ENCODE measurements at places on chromosomes 3 and 15. TPM values are rescaled to one million over a fixed set of nuclear protein-coding genes. Genes with fewer than 3 reads are reported as not detected.

Gene LCTL
- 0.10 TPM for total RNA-seq

Gene EXD1
- 0.12 TPM for total RNA-seq

Gene FEZF2
- not detected for total RNA-seq

Gene TNIK
- total RNA-seq, result 5.5 TPM

Gene CFAP91
- total RNA-seq, result 0.17 TPM

Gene LRRC34
- total RNA-seq, result 0.43 TPM

Gene PTH1R
- total RNA-seq, result not detected

Gene SCAANT1
- not detected for total RNA-seq

Gene RTP4
- total RNA-seq, result 16.6 TPM

Gene USP8
- 47.7 TPM for total RNA-seq

DNA sequence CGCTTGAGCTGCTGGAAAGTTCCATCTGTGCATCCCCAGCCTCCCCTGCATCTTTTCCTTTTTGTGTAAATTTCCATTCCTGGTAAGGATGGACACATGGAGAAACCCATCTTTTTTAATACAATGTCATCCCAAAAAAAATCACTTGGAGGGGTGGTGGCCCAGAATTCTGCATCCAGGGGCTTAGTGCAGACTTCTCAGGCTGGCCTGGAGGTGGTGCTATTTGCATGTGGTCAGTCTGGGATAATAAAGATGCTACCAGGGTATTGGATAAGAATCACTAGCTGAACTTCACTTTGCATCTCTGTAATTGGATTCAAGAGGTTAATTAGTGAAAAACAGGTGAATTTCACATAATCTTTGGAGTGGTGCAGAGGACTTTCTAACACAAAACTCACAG is 1.8 kb upstream of the ZSCAN2 start:
- peak; percentile 25 for DNase-seq

DNA sequence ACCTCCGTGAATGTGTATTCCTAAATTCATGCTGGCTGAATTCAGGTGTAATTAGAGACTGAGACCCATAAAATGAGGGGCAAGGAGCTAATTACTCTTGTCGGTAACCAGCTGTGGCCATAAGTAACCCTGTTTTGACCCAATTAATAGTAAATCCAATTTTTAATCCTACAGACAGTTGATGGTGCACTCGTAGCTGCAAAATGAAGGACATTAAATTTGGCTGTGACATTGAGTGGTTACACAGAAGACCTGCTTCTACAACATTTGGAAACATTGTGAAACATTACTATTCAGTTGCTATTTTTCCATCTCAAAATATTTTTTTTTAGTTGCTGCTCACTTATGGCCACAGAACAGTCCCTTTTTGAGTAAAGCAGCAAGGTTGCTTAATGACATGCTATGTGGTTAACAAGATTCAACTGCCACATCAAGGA is 33.0 kb downstream of the MBNL1 start:
- no peak for DNase-seq

GRCh38 chr3:156693166-156693565 is 18.8 kb downstream of the TIPARP start:
- no peak for DNase-seq

DNA sequence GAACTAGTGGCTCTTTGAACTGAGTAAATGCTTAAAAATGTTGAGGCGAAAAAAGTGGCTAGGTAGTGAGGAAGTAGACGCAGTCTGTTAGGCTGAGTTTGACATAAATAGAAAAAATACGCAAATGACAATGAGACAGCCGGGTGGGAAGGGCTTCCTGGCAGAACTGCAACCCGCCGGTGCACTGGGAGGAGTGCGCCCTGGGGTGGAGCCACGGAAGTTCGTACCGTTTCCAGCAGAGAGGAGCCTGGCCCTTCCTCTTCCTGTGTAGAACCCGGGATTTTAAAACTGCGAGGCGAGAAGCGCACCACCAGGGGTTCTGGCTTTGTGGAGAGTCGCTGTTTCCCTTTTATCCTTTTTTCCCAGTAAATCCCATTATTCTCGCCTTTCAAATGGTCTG is 602.6 kb downstream of the PYDC2 start:
- DNase-seq, result peak; percentile 92

- peak; percentile 46 for DNase-seq
These were observed 371.4 kb downstream of the SOX2 start for GRCh38 chr3:182083112-182083511.

- no peak for DNase-seq
These were observed 1.8 kb upstream of the CSPG5 start for GRCh38 chr3:47580481-47580880.

GRCh38 chr15:47402829-47403228 is 314.5 kb upstream of the SEMA6D start:
- DNase-seq, result no peak

GRCh38 chr3:194982472-194982871 is 288.5 kb downstream of the XXYLT1 start:
- no peak for DNase-seq

DNA sequence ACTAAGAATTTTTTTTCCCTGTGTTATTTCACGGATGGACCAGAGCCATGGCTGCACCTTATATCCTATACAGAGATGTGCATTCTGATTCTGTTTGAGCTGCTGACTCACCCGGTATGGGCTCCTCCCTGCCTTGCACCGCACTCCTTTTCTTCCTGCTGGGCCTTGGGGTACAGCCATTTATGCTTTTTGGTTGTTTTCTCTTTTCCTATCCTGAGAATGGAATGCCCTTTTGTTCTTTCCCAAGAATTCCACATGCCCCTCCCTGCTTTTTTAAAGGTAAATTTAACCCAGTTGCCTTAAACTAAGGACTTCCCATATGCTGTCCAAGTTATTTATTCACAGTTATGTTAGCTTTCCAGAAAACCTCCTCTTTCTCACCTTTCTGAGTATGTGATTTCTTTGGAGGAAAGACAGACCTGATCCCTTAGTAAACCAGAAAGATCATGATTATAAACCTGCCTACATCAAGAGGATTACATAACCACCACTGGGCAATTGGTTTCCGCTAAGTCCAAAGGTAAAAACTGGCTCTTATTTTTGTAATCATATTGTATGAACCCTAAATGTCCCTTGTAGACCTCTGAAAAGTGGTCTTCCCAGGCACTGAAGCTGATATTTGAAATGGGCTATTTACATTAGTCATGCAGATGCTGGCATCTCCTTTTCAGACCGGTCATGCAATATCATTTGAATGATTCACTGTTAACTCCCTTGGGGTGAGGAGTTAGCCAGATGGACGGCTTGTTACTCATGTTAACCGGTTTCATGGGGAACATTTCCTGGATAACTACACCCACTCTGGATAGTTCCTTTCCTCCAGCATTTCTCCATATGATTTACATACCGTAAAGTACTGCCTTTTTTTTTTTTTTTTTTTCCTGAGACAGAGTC is 45.5 kb downstream of the TMOD3 start:
- DNase-seq, result peak; percentile 84

DNA sequence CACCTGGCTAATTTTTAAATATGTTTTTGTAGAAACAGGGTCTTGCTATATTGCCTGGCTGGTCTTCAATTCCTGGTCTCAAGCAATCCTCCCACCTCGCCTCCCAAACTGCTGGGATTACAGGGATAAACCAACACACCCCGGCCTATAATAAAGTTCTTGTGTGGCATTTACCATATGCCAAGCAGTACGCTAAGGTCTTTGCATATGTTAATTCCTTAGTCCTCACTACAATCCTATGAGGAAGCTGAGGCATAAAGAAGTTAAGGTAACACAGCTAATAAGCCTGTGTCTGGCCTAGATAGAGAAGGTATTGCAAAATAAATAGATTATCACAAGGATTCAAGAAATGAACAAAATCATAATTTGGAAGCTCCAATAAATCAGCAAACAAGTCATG is 17.6 kb upstream of the SLC4A7 start:
- DNase-seq, result no peak

- DNase-seq, result peak; percentile 81
These were observed 26.9 kb upstream of the LINGO1 start for GRCh38 chr15:77659350-77660321.

DNA sequence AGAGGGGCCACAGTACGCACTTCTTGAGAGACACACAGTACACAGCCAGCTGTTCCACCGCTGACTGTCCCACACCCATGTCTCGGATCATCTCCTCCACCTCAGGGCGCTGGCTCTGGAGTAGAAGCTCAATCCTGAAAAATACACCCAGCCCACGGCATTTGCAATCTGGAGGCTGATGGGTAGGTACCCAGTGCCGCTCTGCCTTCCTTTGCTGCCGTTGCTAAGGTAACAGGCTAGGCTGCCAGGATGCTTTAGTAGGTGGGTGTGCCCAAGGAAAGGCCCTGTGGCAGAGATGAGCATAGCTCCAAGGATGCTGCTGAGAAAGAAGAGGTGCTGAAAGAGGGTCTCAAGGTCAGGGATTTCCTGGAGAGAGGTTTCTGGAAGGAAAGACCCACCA is 14.6 kb downstream of the TRAIP start:
- DNase-seq, result no peak

DNA sequence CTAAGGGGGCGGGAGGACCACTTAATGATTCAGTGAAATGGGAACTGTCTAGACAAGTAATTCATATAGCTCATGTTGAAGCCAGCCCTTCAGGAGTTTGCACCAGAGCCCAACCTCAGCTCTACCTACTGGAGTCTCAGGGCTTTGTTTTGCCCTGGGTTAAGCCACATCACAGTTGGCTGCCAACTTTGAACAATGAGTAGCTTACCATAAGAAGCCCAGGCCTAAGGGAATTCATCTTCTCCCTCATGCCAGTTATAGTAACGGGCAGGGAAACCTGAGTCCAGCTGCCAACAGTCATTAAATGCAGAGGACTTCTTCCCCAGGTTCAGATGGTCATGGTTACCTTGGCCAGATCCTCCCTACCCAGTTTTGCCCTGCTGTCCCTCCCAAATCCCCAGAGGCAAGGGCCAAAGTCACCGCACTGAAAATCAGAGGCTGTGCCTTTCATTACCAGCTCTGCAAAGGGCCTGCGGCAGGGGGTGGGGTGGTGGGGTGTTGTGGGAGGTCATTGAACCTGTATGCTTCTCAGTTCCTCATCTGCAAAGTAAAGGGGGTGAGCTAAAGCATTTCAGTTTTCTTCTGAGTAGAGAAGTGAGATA is 302.2 kb upstream of the NR2E3 start:
- DNase-seq, result no peak

GRCh38 chr3:177764377-177764912 is 567.2 kb upstream of the TBL1XR1 start:
- DNase-seq, result no peak

- peak; percentile 36 for DNase-seq
These were observed 12.2 kb downstream of the TMEM43 start for GRCh38 chr3:14137004-14137403.

DNA sequence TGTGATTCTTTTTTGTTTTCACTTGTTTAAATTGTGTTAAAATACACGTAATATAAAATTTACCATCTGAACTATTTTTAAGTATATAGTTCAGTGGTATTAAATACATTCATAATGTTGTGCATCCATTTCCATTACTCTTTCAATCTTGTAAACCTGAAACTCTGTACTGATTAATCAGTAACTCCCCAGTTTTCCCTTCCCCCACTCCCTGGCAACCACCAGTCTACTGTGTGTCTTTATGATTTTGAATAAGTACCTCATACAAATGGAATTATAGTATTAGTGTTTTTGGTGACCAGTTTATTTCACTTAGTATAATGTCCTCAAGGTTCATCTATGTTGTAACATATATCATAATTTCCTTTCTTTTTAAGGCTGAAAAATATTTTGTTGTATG is 59.3 kb downstream of the GLCE start:
- no peak for DNase-seq

- DNase-seq, result no peak
These were observed 9.5 kb downstream of the CLDN18 start for GRCh38 chr3:138019281-138020069.

GRCh38 chr15:39598958-39599845 is 18.3 kb downstream of the THBS1 start:
- no peak for DNase-seq

GRCh38 chr3:197561926-197562325 is 6.2 kb upstream of the BDH1 start:
- DNase-seq, result no peak

DNA sequence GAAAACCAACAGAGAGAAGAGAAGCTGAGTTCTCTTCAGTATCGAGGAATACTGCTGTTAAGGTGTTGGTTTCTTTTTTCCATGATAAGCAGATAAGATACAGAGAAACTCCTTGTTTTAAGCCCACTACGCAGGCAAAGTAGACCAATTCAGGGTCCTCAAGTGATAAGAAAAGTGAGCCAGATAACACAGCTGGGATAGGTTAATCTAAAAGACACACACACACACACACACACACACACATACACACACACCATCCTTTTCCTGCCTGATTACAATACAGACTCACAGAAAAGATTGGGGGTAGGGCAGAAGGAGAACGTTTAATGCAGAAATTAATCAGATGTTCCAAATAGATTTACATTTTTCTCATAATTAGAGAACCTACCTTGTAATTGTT is 6.5 kb upstream of the PHLDB2 start:
- DNase-seq, result no peak

- DNase-seq, result no peak
These were observed at the start of gene TRANK1 for GRCh38 chr3:36944641-36945270. Gene TRANK1 (minus strand): TSS chr3:36945054. CDS start chr3:36944809, 245 bp downstream.

- no peak for DNase-seq
These were observed 22.0 kb upstream of the MUC20 start for GRCh38 chr3:195698647-195699387.

DNA sequence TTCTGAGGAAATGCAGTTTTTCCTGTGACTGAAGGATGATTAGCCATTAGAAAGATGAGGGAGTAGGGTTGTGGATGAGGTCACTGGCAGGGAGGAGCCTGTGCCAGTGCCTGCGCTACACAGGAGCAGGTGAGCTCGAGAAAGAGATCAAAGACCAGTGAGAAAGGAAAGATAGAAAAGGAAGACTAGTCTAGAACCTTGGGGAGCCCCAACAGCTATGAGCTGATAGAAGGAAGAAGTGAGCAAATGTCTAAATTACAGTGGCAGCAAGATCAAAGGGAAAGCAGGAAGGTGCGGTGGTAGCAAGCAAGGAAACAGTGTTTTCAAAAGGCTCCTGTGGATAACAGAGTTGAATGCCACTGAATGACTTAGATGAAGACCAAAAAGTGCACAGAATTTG is 39.6 kb downstream of the LNP1 start:
- no peak for DNase-seq

GRCh38 chr3:72008226-72008996 is 223.5 kb upstream of the PROK2 start:
- DNase-seq, result no peak

DNA sequence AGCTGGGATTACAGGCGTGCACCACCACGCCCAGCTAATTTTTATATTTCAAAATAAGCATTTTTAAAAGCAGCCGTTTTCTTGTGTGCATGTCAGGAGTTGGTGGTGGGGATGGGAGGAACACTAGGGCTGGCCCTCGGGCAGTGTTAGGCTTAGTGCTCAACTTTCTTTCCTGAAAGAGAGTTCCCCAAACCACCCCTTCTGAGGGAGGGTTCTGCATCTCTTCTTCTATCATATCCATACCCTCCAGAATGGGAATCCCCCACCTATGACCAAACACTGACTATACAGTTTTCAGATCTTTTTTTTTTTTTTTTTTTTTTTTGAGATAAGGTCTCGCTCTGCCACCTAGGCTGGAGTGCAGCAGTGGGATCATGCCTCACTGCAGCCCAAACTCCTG is 12.5 kb downstream of the PFKFB4 start:
- no peak for DNase-seq
